SK-N-DZ (cell line): ENCODE measurements at places on chromosomes 13 and 19.
A peak's percentile ranks its signal among the peaks of the same experiment; 100 is the strongest.

DNA sequence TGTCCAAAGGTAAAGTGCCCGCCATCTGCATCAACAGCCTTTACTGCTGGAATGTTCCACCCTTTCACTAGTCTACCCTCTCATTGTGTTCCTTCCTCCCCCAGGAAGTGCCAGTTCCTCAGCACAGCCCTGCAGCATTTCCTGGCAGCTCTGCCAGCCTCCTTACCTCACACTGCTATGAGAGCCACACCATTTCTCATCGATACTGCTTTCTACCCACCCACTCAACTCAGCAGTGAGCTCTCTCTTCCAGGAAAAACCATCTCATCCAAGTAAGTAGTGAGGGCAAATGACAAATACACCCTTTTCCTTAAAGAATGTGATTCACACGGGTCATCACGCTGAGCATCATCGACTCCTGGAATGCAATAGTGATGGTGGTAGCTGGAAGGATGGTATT lies 19.8 kb downstream of the UQCRFS1 start:
- DNase-seq = no peak

- DNase-seq = no peak
Observed at GRCh38 chr13:81781471-81781870, 1440.5 kb upstream of the SPRY2 start.

- no peak for DNase-seq
Observed at GRCh38 chr19:13260883-13261653, 110.9 kb downstream of the IER2 start.

DNA sequence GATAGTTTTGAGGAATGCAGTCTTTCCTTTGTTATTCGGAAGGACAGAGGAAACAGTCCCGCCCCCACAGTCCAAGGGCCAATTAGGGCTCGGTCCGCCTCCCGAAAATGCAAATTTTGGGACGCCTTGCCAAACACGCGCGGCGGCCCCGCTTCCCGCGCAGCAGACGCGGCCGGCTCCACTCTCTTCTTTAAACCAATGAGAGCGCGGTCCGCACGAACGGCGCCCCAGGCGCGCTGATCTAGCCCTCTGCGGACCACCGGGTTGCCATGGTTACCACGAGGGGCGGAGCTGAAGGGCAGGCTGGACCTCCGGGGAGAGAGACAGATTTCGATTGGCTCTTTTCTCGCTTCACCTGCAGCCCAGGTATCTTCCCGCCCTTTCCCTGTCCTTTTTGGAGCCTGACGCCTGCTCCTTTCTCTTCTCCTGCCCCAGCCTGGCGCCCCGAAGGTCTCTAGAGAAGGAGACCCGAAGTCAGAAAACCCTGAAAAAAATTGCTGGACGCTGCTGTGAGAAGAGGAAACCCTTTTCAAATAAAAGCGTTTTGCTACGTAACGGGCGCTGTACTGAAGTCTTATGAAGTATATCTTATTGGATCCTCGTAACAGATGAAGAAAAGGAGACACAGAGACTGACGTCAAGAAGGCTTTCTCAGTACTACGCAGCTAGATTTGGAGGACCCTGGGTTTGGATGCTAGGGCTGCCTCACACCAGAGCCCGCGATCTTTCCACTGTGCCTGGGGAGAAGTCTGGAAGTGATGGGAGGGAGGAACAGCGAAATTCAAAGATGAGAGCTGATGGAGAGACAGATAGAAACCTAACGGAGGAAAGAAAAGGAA lies 2.0 kb downstream of the PTH2 start:
- DNase-seq = peak; percentile 77

- DNase-seq = no peak
Observed at GRCh38 chr13:71785361-71785760, 81.6 kb downstream of the DACH1 start.

GRCh38 chr19:4139614-4140236 lies 13.7 kb upstream of the CREB3L3 start:
- DNase-seq = peak; percentile 66

DNA sequence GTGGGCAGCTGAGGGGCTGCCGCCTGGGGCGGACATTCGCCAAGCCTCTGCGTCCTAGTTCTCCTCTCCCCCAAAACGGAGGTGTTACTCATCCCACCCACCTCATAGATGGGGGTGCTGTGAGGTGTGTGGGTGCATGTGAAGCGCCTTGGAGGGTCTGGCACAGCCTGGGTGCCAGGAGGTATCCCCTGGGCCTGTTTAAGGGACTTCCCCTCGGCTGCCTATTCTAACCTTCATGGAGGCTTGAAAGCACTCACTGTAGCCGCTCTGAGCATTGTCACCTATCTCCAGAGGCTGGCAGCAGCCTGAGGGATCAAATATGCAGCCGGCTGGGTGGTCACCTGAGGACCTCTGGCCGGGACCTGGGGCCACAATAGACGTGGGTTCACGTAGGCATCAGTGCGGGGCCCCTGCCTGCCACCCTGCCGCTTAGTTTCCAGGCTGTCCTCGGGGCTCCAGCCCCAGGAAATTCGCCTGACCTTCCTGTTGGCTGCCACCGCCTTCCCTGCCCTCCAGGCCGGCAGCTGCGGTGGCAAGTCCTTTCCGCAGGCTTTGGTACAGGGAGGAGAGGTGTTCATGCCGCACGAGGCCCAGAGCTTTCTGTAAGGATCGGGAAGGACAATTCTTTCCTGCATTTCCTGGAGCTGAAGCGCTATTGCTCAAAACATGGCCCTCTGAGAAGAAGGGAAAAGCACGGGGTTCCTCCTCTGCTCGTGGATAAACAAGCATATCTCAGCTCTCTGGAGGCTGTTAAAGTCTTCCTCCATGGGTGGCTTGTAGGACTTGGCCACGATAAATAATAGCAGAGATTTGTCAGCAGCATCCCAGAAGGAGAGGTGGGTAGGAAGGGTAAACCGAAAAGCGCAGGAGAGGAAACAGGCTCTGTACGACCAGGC lies 4.6 kb downstream of the COL4A2 start:
- DNase-seq = no peak

GRCh38 chr19:58001895-58002369 lies 688 bp downstream of the ZNF606 start:
- peak; percentile 7 for DNase-seq

DNA sequence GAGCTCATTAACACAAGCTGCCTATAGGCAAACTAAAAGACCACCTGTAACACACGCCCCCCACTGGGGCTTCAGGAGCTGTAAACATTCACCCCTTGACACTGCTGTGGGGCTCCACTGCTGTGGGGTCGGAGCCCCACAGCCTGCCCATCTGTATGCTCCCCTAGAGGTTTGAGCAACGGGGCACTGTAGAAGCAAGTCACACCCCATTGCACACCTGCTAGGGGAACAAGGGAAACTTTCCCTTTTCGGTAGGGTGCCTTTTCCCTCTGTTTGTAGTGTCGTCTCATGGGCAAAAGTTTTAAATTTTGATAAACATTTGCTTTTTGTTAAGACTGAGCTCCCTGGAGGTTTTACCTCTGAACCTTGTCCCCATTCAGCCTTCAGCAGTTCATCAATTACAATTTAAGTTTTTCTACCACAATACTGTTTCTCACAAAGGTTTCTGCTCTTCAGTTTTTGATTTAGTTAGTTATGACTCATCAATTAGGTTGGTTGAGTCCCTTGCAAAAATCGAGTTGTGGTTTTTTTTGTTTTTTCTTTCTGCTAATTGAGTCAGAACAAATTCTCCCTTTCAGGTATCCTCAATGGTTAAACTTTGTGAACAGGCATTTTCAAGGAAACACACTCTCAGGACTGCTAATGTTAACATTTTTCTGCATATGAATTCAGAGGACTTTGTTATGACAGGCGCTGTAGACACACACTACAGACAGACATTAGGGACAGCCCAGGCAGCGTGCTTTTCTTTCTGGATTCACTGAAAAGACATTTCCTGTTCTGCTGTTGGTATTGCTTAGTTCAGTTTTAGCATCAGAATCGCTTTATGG lies 35.1 kb downstream of the ZNF433 start:
- no peak for DNase-seq
